ENCODE measurements at places on chromosomes 7 and 10.
A peak's percentile ranks its signal among the peaks of the same experiment; 100 is the strongest.

DNA sequence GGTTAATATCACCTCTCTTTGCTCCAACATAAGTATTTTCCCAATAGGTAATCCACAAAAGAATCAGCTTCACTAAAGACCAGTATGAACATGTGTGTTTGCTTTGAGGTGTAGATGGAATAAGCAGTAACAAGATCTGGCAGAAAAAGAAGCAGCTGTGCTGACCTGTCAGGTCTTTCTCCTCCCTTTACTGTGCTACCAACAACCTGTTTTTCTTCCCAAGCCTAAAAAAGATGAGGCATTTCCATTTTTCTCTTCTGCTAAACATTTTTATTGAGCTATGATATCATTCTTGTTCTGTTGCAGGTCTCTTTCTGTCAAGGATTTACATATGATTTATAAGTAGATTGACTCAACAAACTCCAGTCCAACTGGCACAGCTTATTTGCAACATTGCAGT, 315.2 kb upstream of the GLI3 start:
- DNase-seq: no peak

- peak; percentile 17 for DNase-seq
These were observed 345.7 kb downstream of the THSD7A start for GRCh38 chr7:11486271-11486670.

- no peak for DNase-seq
These were observed 22.7 kb downstream of the GPAM start for GRCh38 chr10:112160834-112161233.

- DNase-seq: peak; percentile 63
These were observed 591 bp downstream of the BZW2 start for GRCh38 chr7:16646472-16647072.

DNA sequence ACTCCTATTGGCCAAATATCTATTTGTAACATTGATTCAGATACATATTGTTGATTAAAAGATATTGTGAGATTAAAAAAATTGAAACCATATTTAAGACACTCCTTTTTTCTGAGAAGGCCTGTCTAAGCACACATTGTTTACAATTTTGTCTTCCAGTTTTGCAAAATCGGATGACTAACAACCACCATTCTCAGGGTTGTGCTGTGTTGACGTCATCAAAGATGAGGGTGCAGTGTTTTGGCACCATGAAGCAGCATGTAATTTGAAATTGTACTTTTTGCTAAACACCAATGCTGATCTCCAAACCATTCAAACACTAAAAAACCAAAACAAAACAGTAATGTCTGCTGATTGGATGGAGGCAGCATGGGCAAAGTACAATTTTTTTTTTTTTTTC, 7.4 kb downstream of the CREB5 start:
- DNase-seq: no peak

DNA sequence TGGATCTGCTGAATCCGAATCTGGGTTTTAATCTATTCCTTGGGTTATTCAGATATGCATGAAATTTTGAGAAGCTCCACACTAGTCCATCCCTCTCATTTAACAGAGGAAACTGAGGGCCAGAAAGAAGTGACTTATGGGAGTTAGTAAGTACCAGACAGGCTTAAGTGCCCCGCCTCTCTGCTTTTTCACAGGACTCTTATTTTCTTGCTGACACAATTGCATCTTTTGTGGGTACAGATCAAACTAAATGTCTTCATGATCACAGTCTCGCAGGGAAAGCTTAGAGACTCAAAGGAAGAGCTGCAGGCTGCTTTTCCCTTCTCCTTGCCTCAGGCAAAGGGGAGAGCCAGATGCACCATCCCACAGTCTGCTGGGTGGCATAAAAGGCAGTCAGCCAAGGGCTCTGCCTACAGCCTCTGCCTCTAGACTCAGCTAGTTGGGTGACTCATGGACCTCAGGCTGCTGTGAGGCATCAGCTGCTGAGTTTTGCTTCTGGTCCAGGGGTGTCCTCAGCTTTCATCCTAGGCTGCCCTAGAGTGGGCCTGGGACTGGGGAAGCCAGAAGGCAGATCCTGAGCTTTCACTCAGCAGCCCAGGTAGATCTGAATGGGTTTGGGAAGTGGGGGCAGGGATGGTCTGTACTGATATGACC, 11.6 kb downstream of the GOLGA7B start:
- DNase-seq: no peak

- no peak for DNase-seq
These were observed 193.8 kb downstream of the POM121L12 start for GRCh38 chr7:53229202-53229601.

DNA sequence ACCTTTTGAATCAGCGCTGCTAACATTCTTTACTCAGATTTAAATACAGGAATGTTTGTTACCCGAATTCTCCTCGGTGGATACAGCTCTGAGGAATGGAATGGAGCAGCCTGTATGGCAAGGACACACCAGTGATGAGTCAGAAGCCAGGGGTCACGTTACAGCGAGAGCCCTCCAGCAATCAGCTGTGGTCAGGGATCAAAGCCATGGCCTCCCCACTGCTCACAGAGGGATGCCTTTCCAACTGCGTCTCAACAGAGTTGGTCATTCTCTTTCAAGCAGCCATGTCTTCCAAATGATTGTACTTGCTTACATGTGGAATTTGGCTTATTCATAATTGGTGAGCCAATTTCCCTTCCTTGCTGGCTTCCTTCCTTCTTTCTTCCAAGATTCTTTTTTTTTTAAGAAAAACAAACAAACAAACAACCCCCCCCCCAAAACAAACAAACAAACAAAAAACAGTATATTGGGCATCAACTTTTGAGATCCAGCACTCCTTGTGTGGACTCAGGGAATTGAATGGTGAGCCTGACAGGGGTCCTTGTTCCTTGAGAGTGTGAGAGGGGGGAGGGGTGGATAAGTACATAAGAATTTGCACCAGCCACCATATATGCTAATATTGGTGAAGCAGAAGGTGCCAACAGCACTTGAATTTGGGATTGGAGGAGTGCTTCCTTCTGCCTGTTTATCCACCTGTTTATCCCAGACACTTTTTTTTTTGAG, 100.2 kb downstream of the ATXN7L1 start:
- DNase-seq: no peak

DNA sequence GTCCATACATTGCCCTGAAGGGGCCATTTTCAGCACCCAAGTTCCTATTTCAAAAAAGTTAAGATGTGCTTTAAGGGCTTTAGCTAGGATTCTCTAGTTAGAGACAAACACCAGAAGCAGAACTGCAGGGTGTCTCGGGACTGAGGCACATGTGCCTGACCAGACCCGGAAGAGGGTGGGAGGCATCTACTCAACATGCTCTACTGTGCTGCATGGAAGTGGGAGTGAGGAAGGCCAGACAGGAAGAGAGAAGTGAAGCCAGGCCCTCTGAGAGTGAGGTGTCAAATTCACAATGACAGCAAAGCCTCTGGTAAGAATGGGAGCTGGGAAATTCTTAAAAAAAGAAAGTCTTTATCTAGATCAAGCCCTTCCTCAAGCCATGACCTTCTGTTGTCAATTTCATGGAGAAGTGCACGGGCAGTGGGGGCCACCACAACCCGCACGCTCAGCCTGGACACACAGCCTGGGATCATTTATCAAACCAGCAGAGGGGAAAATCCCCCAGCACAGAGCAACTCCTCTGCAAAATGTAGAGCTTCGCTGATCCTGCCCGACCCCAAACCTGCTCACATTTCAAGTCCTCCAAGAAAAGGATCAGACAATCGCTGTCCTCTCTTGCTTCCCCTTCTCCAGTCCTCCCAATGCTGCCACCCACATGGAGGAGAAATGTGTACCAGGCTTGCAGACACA, 38.7 kb downstream of the PLXNA4 start:
- DNase-seq: no peak

DNA sequence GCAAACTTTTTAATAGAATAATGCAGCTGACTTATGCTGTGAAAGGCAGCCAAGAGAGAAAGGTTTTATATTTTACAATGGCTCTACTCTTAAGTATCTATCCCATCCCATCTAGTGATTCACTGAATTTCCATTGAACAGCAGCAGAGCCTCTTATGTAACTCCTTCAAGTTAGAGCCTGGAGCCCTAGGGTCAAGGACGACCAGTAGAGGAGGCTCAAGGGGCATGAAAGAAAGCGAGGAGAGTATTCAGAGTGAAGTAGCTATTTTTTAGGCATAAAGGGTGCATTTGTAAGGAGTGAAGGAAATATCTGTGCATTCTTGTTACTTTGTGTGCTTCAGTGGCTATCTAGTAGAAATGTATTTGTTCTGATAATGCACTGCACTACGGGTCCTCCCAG, 180.2 kb upstream of the TPK1 start:
- DNase-seq: no peak

DNA sequence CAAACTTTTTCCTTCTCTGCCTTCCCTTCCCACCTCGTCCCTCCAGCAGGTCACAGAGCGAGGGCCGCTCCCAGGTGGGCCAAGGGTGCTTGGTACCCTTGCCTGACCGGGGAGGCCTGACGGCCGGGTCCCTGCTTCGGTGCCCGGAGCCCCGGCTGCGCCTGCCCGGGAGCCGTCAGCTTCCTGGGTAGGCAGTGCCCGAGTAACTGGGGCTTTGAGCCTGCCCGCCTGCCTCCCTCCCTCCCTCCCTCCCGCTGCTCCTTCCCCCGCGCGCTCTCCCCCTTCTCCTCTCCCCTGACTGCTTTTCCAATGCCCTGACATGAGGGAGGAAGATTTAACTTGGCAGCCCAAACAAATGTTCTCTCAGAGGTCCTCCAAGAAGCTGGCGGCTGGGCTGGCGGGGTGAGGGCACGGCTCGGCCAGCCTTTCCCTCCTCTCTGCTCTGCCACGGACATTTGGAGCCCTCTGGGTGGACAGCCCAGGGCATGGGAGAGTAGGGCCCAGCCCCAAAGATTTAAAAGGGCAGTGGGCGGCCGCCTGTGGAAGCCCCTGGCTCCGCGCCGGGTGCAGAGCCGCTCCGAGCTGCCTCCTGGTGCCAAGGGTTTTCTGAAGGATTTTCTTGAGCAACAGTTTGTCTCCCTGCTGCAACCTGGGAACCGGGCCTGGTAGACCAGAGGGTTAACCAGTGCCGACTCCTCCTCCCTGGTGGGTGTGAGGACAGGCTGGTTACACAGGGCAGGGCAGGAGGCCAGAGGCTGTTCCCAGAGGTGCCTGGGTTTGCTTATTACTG, 2.0 kb downstream of the ZMIZ1 start:
- peak; percentile 49 for DNase-seq

GRCh38 chr7:51680594-51681399, 364.2 kb upstream of the COBL start:
- DNase-seq: no peak

DNA sequence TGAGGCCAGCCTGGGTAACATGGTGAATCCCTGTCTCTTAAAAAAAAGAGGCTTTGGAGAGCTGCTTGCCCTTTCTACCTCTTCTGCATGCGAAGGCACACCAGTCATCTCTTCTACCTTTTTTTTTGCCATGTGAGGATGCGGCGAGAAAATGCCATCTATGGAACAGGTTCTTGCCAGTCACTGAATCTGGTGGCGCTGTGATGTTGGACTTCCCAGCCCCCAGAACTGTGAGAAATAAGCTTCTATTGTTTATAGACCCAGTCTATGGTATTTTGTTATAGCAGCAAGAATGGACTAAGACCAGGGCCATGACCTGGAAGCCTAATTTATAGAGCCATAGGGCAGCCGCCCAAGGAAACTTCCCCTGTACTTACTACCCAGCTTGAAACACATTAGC, 112.9 kb downstream of the HIP1 start:
- DNase-seq: no peak

DNA sequence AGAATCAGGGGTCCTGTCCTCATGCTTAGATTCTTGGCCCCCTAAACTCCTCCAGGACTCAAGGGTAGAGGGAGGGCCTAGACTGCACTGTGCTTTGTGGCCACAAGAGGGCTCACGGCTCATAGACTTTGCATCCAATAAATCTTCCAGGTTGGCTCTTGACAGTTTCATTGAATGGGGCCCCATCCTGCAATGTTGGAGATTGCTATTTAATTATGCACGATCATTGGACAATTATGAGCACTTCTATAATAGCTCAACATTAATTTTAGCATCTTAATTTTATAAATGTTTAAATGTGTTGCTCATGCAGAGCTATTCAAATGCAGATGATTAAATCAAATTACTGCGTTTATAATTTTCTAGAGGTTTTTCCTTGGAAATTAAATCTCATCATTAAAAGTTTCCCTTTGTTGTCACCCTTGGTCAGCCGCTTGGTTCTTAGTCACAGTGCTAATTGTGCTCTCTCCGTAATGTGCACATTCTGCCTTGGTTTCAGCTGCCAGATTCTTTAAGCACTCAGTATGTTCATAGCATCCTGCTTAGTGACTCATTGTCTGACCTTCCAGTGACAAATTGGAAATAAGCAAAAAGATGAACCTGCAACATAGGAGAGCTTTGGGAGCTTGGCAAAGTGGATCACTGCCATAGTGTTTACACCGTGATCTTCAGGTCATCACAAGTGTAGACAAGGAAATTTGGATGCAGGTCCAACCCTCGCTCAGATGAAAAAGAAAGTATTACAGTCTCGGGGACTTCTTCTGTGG, 33.4 kb upstream of the PLPP4 start:
- DNase-seq: no peak

DNA sequence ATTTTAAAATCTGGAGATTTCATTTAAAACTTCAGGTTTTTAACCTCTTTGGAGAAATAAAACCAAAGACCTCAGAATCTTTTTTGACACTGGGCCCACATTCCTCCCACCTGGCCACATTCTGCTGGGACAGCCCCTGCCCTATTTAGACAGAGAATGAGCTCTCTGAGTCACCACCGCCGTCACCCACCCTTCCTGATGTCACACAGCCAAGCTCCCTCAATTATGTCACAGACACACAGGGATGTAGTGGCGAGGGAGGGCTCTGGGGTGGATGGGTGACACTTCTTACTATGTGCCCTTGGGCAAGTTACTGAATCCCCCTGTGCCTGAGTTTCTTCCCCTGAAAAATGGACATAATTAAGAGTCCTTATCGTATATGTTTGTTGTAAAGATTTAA, 162.6 kb downstream of the RAB11FIP2 start:
- DNase-seq: no peak

GRCh38 chr7:112757337-112757736, 32.9 kb downstream of the TMEM168 start:
- DNase-seq: no peak

DNA sequence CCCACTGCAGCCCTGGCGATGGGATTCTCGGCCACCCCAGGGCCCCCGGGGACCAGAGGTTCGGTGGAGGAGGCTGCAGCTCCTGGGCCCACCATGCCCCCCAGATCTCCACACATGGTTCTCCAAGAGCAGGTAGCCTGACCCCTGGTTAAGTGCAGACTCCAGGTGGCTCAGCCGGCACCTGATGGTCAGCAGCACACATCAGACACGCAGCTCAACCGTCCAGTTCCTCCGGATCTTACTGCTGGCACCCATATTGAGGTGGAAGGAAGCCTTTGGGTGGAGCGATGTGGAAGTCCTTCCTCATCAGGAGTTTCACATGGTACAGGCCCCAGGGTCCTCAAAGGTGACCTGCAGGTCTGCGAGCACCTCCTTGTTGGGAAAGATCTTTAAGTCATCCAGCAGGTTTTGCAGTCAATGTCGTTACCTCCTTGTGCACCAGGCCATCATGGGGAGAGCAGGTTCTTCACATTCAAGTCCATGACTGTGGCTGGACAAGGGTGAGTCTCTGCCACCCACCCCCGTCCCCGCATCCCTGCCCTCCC, 74.2 kb upstream of the EEPD1 start:
- no peak for DNase-seq

DNA sequence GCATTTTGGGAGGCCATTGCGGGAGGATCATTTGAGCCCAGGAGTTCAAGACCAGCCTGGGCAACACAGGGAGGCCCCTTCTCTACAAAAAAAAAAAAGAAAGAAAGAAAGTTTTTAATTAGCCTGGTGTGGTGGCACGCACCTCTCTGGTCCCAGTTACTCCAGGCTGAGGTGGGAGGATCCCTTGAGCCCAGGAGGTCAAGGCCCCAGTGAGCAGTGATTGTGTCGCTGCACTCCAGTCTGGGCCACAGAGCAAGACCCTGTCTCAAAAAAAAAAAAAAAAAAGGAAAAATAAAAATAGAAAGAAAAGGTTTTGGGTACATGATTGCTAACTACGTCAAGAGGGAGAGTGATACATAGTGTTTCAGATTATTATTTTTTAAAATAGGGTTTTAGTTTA, 2.0 kb upstream of the USP54 start:
- no peak for DNase-seq
